T-helper 2 cell treated with Interferon-gamma antibody and Interleukin-4, amounts not matched to agents 5 μg/mL and 100 μg/mL, for 36 hours (primary cell): ENCODE measurements at places on chromosomes 11 and 22.

DNA sequence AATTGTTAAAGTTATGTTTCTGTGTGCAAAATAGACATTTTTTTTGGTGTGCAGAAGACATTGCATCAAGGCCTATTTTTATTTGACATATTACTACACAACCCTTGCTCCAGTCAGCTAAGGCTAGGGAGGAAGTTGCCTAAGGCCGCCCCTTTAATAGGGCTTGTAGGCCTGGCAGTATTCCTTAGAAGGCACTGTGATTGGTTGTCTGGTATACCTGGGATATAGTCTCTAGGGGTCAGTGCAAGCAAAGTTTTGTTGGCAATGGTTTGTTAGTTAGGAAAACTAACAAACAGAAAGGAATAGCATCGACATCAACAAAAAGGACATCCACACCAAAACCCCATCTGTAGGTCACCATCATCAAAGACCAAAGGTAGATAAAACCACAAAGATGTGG is 16.9 kb downstream of the CCDC15 start:
- no peak for DNase-seq

DNA sequence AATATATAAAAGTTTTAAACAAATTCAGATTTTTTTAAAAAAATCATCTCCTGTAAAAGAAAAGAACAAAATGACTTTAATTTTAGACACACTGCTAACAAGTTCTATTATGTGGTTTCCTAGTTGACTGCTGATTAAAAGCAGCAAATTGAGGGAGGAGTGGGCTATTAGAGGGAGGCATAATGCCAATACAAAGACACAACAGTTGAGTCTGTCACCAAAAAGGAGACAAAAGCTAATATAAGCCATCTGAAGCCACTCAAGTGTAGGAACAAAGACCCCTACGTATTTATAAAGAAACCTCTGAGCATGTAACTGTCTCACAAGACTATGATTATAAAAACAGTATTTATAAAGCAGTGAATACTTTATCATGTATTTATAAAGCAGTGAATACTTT is 28.6 kb downstream of the TMEM123 start:
- DNase-seq = no peak

- no peak for DNase-seq
Measured at GRCh38 chr11:93059117-93059957, 89.9 kb downstream of the MTNR1B start.

- no peak for DNase-seq
Measured at GRCh38 chr11:47516155-47516554, 36.8 kb downstream of the CELF1 start.

GRCh38 chr11:65695459-65696241 is 16.4 kb upstream of the KAT5 start:
- DNase-seq = no peak

- DNase-seq = peak; percentile 20
Measured at GRCh38 chr11:96187822-96188221, 155.2 kb downstream of the MAML2 start.

DNA sequence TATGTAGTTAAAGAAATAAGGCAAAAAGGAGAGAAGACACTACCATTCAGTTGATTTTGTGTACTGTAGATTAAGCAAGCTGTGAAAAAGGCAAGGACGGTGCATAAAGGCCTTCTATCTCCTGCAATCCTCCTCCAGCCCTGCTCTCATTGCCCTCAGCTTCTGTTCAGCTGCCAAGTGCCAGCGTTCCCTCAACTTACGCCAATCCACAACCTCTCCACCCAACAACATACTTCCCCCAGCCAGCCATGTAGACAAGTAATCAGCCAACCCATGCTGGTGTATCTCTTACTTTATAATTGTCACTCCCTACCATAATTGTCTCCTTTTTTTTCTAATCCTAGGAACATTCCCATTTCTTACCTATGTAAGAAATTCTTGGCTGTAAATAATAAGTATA is 30.1 kb upstream of the ANO5 start:
- no peak for DNase-seq

- DNase-seq = no peak
Measured at GRCh38 chr11:131474947-131475346, 104.5 kb downstream of the NTM start.

- no peak for DNase-seq
Measured at GRCh38 chr22:41561335-41561734, 525 bp downstream of the CSDC2 start.

- DNase-seq = peak; percentile 60
Measured at GRCh38 chr11:117180661-117181585, 2.4 kb downstream of the SIDT2 start.

- DNase-seq = no peak
Measured at GRCh38 chr22:43636086-43636485, 176.0 kb downstream of the EFCAB6 start.

GRCh38 chr11:122659676-122660554 is 4.4 kb downstream of the UBASH3B start:
- DNase-seq = no peak

DNA sequence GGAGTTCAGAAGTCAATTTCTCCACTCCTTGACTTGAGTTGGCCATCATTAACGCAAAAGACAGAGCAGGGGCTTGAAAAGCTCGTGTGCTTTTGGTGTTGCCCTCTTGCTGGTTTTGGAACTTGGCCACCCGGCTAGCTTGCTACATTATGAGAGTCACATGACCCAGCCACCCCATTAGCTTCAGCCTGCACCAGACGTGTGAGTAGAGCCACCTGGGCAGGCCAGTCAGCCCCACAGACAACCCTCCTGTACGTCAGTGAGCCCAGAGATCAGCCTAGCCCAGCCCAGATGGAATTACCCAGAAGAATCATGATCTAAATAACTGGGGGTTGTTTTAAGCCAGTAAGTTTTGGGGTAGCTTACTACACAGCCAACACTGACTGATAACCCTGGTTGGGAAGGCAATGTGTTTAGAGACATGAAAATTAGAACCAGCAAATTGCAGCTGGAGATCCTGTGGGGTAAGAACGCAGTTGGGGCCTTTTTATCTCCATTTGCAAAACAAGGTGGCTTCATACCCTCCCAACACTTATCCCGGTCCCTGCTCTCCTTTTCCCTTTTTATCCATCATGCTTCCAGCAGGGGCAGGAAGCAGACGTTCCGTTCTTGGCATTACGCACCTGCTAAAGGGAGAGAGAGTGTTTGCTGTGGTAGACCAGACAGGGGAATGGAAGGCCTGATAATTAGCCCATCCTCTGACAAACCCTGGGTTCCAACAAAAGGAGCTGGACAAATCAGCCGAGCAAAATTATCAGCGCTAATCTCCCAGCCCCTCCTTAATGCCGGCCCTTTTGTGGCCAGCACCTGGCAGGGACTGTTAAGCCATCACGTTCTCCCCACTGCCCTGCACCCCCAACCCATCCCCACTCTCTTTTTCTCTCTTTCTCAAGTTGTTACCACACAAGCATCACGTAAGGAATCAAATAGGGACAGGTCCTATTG is 548.7 kb upstream of the CADM1 start:
- DNase-seq = no peak

DNA sequence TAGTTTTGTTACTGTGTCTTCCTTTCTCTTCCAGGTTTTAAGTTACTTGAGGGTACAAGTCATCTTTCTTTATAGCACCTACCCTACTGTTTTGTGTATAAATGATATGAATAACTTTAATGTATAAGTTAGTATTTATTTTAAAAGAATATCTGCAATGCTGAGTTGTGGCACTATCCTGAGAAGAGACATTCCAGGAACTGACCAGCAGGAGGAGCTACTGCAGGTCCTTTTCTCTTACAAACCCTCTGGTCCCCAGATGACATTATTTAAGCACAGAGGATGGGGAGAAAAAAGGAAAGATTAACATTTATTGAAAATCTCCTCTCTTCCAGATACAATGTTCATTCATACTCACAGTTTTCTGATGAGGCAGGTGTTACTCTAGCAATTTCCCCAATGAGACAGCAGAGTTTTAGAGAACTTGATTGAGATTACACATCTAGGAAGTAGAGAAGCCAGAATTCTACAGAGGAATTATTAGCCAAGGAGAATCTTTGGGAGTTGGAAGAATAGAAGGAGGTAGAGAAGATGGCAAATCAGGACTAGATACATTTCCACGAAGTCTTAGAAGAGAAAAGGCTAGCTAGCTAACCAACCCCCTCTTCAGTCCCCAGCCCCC is 541.2 kb upstream of the API5 start:
- DNase-seq = no peak

DNA sequence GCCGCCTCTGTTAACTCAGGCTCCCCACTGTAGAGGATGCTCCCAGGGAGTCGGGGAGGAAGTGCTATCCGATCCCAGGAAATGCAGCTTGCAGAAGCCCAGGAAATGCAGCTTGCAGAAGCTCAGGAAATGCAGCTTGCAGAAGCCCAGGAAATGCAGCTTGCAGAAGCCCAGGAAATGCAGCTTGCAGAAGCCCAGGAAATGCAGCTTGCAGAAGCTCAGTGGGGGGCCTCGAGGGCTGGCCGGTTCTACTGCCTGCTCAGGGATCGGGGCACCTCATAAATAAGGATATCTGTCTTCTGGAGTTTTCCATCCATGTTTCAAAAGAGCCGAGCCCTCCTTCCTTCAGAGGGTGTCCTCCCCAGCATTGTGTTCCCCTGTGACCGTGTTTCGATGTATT is 25.1 kb upstream of the SMIM38 start:
- no peak for DNase-seq

GRCh38 chr11:1560002-1560648 is 11.9 kb downstream of the DUSP8 start:
- no peak for DNase-seq

DNA sequence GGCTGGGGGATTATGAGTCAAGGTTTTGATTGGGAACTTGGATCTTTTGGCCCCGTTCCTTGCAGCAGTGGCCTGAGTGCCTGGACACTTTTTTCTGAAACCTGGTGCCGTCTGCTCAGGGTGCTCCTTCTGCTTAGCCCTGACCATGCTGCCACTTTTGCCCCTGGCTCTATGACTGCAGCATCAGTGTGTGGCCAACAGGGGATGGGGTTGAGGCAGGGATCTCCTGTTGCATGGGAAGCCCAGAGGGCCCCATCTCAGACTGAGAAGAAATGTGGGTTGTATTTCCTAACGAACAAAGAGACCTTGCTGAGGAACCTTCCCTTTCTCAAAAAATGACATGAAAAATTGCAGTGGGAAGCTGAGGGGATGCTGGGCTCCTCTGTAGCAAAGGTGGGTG is 18.7 kb downstream of the POU2F3 start:
- no peak for DNase-seq

- no peak for DNase-seq
Measured at GRCh38 chr11:44344921-44345320, 35.0 kb upstream of the ALX4 start.

DNA sequence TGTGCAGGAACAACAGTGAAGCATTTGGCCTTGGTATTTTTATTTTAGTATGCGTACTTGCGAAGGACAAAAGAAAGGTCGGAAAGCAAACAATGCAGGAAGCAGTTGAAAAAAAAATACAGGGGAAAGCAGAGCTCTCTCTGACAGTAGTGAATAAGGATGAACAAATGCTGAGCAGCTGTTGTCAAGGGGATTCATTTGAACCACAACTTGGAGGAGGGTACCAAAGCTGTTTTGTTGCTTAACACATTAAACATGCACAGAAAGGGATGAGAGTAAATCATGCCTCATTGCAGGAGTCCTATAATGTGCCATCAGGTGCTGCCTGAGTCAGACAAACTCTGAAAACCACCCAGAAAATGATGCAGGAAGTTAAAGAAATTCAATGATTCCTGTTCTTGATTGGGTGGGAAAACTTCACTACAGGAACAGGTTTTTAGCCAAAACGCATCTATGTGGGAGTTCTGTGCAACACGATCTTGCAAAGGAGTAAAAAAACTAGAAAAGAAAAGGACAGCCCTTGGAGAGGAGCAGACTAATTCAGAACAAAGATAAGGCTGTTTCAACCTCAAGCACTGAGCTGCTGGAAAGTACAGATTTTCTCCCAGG is 2113.5 kb downstream of the LRRC4C start:
- no peak for DNase-seq

DNA sequence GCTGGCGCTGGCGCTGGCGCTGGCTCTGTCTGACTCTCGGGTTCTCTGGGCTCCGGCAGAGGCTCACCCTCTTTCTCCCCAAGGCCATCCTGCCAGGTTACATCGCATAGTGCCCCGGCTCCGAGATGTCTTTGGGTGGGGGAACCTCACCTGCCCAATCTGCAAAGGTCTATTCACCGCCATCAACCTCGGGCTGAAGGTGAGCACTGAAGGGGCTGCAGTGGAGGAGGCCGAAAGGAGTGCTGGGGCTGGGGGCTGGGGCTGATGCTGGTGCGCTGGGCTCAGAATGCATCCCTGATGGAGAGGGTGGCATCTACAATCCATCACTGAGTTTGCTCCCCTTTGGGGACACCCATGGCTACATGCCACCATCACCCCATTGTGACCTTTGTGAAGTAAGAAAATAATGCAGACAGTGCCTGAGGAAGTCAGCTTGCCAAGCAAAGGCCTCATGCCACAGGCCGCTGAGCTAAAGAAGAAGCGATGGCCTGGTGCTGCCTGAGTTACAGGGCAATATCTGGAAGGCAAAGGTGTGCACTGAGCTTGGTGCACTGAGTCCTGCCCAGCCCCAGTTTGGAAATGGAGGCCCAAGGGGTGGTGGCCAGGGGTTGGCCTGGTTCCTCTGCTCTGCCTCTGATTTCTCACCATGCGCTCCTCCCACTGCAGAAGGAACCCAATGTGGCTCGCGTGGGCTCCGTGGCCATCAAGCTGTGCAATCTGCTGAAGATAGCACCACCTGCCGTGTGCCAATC is 620 bp downstream of the SMPD1 start:
- no peak for DNase-seq

GRCh38 chr11:102268083-102268984 is 49.0 kb upstream of the BIRC3 start:
- peak; percentile 63 for DNase-seq

DNA sequence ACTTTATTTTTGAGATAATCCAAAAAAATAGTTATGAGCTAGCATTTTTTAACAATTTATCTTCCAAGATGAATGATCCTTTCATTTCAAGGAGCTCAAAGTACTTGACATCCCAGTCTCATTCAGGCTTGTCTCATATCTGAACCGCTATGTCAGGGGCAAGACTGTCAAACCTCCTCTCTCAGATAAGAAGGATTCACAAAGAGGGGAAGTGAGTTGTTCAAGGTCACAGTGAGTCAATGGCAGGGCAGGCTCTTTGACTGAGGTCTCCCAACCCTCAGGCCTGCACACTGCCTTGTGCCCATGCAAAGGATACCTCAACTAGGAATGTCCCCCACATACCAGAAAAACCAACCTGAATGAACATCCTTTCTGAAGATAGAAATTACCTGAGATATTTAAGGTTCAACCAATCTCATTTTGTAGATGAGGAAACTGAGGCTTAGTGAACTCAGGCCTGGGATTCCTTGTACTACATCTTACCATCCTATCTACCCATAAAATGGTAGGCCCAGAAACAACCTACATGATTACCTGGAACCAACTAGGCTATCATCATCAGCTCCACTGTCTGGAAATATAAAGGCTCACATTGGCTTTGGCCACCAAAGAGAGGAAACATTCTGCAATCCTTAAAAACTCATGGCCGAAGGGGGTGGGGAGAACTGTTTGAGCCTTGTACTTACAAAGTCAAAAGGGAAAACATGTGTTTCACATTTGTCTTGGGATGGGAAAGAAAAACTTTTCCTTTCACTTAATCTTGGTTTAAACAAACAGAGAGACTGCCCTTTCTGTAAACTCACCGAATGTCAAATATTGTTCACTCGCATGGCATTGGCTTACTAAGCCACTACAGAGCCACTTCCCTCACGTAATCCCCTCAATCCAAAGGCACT is 51.1 kb downstream of the LIF start:
- DNase-seq = peak; percentile 23

- no peak for DNase-seq
Measured at GRCh38 chr11:70824605-70825245, 426.4 kb downstream of the CTTN start.
